ENCODE measurements at places on chromosomes 3 and 15.

- no peak for DNase-seq
Measured at GRCh38 chr15:41416128-41416741, 660 bp upstream of the RTF1 start.

GRCh38 chr15:66986951-66987350, 78.5 kb upstream of the SMAD3 start:
- no peak for DNase-seq

DNA sequence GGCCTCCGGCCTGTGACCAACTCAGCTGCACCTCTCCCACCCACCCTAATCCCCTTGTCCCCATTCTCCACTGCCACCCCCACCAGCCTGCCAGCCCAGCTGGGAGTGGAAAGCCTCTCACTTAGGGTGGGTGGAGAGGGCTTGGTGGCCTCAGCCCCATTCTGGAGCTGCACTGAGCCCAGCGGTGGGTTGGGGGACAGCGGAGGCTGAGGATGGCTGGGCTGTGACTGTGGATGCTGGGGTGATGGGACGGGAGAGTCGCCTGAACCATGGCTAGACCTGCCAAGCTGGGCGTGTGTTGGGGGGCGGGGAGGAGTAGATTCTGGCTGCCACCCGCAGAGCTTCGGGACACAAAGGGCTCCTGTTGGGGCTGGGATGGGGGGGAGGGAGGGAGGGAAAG, 1.8 kb downstream of the CLCN2 start:
- no peak for DNase-seq

- DNase-seq: no peak
Measured at GRCh38 chr15:51846463-51847230, 17.2 kb downstream of the TMOD3 start.

DNA sequence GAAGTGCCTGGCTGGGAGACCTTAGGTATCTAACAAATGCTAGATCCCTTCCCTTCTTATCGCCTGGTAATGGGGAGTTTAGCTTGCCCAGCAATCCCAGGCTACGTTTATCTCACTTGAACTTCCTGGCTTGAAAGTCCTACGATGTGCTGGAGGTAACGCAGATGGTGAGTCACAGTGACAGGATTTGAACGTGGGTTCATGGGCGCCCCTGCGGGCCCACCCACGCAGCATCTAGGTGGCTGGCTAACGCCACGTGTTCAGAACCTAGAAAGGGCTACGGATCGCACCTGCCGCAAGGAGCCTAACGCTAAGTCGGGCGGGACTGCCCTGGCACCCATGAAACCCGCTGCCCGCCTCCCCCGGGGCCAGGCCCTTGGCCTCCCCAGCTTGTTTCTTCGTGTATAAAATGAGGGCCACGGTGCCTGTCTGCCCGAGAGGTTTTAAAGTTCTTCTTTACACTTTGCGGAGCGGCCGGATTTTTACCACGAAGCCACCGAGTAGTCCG, 600 bp upstream of the USP3 start:
- peak; percentile 96 for DNase-seq

DNA sequence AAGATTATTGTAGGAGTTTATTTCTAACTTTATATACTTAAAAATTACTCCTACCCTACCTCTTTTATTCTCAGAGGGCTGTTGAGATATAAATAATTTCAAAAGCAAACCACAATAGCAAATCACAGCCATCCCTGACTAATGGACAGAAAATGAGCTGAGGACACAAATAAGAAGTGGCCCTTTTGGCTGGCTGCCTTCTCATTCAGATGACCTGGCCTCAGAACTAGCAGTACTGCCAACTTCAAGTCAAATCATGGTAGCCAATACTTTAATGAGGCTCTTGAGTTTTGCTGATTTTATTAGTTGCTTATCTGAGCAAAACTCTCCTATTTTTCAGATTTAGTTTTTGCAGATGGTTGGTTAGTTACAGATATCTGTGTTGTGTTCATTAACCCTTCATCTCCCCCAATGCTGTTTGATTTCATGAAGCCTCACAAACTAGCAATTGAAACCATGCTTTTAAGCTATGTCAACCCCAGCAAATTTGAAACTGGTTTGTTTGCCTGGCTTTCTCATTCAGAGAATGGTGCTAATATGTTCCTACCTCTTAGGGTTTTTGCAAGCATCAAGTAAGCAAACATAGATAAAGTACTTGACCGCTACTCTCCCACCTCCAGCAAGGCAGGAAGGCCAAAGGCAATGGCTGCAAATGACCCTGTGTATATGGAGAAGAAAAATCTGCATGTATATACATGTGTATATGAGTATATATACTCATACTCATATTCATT, 73.4 kb upstream of the HACD2 start:
- DNase-seq: no peak

GRCh38 chr15:57923306-57923705, 142.2 kb downstream of the ALDH1A2 start:
- DNase-seq: no peak
